ENCODE measurements at places on chromosomes 5 and 9.
A peak's percentile ranks its signal among the peaks of the same experiment; 100 is the strongest.

DNA sequence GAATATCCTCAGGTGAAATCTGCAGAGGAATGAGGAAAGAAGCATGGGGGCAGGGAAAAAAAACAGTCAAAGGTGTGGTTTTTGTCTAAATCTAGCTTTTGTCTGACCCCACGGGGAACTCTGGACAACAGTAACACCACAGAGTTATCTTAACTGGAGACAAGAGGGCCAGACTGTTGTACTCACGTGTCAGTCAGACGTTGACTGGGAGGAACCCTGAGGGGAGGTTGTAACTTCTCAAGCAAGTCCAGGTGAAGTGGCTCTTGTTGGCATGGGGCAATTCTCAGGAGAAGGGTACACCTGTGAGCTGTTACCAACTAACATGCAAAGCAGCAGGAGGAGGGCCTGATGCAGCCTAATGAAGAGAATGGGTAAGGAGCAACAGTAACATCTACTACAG lies 44.1 kb upstream of the SHISAL2B start:
- no peak for DNase-seq

- DNase-seq = no peak
Measured at GRCh38 chr5:156482818-156483217, 155.9 kb downstream of the SGCD start.

GRCh38 chr5:159002171-159002570 lies 97.5 kb downstream of the EBF1 start:
- DNase-seq = no peak

DNA sequence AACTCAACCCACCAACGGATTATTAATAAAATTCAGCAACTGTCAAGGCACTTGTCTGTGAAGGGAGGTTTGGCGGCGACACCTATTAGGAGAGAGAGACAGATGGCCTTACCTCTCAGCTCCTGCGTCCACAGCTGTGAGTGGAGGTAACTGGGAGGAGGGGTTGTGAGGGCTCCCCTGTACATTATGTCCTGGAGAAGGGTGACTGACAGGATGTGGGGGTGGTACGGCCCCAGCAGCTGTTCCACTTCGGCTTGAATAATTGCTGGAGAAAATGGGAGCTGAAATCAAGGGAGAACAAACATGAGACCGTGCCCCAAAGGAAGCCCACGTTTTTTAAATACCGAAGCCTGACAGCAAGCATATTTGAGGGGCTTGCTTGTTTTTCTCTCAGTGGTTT lies 353.5 kb upstream of the RFX3 start:
- no peak for DNase-seq

DNA sequence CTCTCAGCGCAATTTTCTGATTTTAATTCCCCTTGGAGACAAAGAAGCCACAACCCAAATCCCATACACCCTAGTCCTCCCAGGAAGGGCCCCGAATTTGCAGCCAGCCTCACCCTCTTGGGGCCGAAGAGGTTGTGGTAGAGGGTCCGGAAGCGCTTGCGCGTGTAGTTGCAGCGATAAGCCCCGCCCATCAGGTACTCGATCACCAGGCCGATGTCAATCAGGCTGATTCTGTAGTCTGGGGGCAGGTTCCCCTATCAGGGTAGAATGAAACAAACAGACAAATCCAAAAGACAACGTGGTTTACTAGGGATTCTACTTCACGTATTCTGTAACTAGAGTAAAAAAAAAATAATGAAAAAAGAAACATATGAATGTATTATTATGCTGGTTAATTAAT lies 210.6 kb upstream of the KLF9 start:
- no peak for DNase-seq

DNA sequence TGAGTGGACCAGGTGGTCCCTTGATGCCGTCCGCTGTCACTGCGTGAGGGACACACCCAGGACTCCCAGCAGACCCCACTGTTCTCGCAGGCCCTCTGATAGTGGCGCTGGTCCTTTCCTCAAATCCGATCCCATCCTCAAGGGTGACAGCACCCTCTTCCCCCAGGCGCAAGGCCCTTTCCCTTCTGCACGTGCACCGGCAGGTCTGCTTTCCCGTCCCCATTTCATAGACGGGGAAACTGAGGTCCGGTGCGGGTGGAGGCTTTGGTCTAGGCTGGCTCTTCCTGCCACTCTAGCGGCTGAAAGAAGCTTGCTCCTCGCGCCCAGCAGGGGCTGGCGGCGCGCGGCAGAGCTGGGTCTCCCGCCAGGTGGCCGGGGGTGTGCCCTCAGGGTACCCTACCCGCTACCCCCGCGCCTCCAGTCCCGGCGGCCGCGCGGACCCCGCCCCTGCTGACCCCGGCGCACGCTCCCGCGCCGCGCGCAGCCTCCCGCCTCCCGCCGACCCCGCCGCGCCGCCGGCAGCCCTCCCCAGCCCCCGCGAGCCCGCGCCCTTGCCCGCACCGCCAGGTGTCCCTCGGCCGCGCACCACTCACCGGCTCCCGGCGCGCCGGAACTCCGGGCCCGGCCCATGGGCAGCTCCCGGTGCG lies 453 bp downstream of the RASGEF1C start:
- no peak for DNase-seq

- DNase-seq = no peak
Measured at GRCh38 chr5:138096363-138096762, 12.5 kb downstream of the WNT8A start.

DNA sequence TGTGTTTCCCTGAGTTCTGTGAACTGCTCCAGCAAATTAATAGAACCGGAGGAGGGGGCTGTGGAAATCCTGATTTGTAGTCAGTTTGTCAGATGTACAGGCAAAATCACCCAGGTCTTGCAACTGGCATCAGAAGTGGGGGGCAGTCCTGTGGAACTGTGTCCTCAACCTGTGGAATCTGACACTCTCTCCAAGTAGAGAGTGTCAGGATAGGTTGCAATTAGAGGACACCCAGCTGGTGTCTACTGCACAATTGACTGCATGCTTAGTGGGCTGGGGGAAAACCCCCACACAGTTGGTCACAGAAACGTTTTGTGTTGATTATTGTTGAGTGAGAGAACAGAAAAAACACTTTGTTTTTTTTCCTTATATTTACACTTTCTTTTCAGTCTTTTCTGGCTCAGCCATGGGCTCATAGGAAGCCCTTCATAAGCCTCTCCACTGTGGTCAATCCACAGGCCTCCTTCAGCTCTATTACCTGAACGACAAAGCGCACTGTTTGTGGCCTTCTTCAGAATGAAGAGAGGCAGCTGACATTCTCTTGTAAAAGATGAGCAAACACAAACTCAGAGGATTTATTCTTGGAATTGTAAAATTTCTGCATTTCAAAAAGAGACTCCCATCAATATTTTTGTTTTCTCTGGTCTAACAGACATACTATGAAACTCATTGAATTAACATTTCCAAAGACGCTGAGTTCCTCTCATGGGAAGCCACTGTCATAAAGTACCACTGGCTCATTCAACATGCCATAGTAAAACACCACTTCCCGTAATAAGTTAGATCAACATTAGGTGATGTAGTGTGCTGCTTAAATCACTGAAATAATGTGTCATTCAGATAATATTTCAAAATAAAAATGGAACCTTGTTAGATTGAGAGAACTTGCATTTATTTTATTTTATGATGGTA lies 348.9 kb upstream of the RFX3 start:
- DNase-seq = no peak

DNA sequence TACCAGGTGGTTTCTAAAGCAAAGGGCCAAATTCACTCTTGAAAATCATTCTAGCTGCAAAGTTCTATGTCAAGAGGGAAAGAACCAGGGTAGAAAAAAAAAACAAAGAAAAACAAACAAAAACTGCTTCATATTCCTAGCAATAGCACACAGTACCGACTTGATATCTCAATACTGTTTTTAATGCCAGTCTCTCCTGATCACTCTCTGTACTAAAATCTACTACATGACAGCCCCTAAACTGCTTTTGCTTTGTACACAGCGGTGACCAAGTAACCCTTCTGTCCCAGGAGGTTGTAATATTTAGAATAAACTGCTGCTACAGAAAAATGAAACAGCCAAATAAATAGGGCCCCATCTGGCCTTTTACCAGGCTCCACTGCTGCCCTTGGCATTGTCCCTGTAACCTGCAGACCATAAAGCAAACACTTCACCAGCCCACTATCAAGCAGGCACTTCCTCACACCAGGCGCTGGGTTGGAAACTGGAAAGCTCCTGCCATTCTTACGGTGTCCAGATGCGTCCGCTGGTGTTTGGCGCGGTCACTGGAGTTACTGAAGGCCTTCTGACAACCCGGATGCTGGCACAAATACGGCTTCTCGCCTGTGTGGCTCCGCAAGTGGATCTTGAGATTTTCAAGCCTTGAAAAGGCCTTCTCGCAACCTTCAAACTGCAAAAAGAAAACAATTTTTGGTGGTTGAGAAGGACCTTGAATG lies 363.2 kb downstream of the GLIS3 start:
- no peak for DNase-seq

GRCh38 chr5:111070272-111071134 lies 1.0 kb upstream of the TSLP start:
- DNase-seq = peak; percentile 79

GRCh38 chr9:127229691-127230417 lies 34.7 kb upstream of the GARNL3 start:
- peak; percentile 51 for DNase-seq

- DNase-seq = no peak
Measured at GRCh38 chr9:135252980-135253304, 165.5 kb downstream of the OLFM1 start.

GRCh38 chr9:110835859-110836271 lies 167.3 kb downstream of the MUSK start:
- DNase-seq = no peak

- no peak for DNase-seq
Measured at GRCh38 chr5:80976985-80977384, 16.8 kb downstream of the RASGRF2 start.

DNA sequence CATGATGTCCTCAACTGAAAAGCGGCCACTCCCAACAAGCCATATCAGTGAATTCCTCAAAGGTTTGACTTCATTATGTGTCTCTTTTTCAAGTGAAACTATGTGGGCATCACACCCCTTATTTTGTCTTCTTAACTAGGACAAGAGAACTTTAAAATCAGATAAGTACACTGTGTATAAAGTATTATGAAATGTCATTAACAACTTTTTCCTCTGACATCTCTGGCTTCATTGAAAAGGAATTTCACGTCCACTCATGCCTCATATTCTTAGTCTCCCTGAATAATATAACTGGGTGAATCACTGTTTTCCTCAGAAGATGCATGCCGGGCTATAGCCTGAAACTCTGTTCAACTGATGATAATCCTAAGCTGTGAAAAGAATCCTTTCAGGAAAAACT lies 415.8 kb downstream of the ACTL7B start:
- no peak for DNase-seq

- no peak for DNase-seq
Measured at GRCh38 chr9:129359916-129360536, 182.0 kb upstream of the IER5L start.

- DNase-seq = no peak
Measured at GRCh38 chr9:98971915-98972223, 28.2 kb downstream of the COL15A1 start.

GRCh38 chr9:88531920-88532698 lies 2.9 kb upstream of the NXNL2 start:
- peak; percentile 92 for DNase-seq

DNA sequence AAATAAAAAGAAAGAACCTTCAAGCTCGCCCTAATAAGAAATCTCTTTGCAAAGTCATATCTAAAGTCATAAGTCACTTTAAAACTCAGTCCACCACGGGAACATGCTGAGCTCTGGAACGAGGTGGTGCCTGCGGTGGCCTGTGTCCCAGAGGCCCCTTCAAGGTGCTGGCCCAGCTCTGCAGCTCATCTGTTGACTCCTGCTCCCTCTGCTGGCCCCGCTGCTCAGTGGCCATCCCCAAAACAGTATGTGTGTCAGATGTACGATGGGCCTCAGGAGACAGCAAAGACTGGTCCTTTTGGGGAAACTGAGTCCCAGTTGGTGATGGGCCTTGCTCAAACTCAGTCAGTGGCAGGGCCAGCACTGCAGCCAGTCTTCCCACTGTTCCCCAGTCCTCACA lies 22.8 kb upstream of the FOXB2 start:
- peak; percentile 78 for DNase-seq

DNA sequence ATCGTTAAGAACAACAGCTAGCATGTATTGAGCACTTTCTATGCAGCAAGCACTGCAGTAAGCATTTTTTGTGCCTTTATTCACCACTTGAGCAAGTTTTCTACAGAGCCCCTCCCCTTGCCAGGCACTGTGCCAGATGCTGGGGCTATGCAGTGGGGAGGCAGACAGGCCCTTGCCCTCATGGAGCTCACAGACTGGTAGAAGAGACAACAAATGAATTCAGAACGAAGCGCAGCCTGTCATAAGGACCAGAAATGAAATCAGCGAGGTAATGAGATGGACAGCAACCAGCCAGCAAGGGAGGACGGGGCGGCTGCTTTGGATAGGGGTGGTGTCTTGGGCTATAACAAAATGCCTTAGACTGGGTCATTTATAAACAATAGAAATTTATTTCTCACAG lies 68.8 kb downstream of the C9orf50 start:
- no peak for DNase-seq

DNA sequence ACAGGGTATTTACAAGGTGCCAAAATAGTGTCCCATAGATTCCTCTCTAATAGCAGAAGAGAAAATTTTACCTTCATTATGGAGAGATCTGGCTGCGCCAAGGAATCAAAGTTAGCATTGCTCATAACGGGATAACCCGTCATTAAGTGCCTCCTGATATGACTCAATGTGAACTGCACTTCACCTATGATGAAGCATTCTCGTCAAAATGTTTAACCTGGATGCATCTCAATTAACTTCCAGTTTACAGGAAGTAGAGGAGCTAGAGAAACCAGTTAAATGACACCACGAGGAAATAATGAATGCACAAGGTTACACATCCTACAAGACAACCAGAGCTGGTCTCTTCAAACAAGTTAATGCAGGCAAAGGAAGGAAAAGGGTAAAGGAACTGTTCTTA lies 17.2 kb downstream of the FBXW11 start:
- DNase-seq = no peak

- DNase-seq = no peak
Measured at GRCh38 chr9:111872886-111873285, 23.7 kb upstream of the UGCG start.

DNA sequence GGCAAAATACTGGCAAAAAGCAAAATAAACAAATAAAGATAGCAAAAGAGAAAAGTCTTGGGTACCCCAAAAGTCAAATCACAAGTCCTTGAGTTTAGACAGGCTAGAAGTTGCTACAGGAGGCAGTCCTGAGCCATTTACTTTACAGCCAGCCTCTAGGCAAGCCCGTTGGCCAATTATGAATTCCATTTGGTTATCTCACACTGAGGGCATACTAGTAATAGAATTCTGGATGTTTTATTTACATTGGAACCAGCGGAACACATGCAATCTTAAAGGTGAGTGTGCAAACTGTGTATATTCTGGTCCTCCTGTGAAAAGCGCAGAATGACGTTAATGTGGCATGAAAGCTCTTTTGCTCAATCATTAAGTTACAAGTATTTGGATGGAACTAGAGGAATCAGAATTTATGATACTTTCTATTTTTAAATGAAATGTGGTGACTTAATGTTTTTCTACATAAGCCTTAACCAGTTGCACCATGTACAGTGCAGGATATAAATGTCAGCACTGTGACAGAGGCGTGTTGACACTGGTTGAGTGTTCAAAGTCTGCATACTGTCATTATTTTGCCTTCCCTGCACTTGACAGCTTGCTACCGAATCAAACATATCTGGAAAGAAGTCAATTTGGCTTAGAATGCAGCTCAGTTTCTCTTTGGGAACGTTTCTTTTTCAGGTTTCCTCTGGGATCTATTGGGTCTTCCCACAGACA lies 7.9 kb downstream of the GDNF start:
- DNase-seq = no peak
